Psoas muscle (tissue), 8 donors: ENCODE measurements at places on chromosomes 1 and 21. TPM values are rescaled to one million over a fixed set of nuclear protein-coding genes. Genes with fewer than 3 reads are reported as not detected.
A peak's percentile ranks its signal among the peaks of the same experiment; 100 is the strongest.

RAVER2 gene
- total RNA-seq, result 9.7 TPM

ARF1 gene
- total RNA-seq, result 217 TPM

BOLA1 gene
- 17.4 TPM for total RNA-seq

OR6K3 gene
- not detected for total RNA-seq

OR6N2 gene
- total RNA-seq, result not detected

PPM1J gene
- 7.2 TPM for total RNA-seq

GRCh38 chr1:47689894-47690293, 252.1 kb downstream of the FOXD2 start:
- H3K4me1 ChIP-seq, result no peaks in the 10 kb centered on the region
- H3K4me3 ChIP-seq, result no peak overlapping the region
- no peak for DNase-seq
- peaks cover 36% of the 10 kb centered on the region for H3K27me3 ChIP-seq
- no peak overlapping the region for H3K27ac ChIP-seq

GRCh38 chr1:21586846-21587601, 77.8 kb downstream of the ALPL start:
- no peak for DNase-seq
- H3K27ac ChIP-seq, result no peak overlapping the region
- no peaks in the 10 kb centered on the region for H3K36me3 ChIP-seq
- H3K4me3 ChIP-seq, result no peak overlapping the region
- no peaks in the 10 kb centered on the region for H3K4me1 ChIP-seq

- peaks cover 3% of the 10 kb centered on the region for H3K27me3 ChIP-seq
- H3K27ac ChIP-seq, result no peak overlapping the region
- no peak overlapping the region for H3K4me3 ChIP-seq
- no peaks in the 10 kb centered on the region for H3K4me1 ChIP-seq
Measured at GRCh38 chr1:230548357-230548756, 93.9 kb upstream of the COG2 start.

DNA sequence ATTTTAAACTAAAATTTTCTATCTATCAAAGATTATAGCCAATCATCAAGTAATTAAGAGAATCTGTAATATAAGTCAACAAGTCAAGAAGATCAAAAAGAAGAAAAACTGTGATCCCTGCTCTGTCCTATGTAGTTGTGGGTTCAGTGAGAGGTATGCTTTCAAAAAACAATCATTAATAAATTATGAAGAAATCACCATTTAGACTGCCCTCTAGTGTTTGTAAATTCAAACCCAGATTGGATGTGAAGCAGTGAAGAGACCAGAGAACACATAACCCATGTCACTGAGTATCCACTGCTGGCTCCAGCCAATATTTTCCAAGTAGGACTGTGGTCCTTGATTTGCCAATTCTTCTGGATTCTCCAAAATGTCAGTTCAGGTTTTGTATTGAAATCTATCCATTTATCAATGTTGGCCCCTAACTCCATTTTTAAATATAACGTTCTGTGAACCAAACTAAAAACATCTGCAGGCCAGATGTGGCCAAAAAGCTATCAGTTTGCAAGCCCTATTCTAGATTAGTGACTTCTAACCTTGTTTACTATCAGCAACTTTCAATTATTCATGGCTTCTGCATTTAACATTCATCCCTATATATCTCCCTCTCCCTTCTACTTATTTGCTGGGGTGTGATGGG, 467.5 kb upstream of the CXADR start:
- no peak overlapping the region for H3K4me3 ChIP-seq
- H3K36me3 ChIP-seq, result no peaks in the 10 kb centered on the region
- DNase-seq, result no peak

DNA sequence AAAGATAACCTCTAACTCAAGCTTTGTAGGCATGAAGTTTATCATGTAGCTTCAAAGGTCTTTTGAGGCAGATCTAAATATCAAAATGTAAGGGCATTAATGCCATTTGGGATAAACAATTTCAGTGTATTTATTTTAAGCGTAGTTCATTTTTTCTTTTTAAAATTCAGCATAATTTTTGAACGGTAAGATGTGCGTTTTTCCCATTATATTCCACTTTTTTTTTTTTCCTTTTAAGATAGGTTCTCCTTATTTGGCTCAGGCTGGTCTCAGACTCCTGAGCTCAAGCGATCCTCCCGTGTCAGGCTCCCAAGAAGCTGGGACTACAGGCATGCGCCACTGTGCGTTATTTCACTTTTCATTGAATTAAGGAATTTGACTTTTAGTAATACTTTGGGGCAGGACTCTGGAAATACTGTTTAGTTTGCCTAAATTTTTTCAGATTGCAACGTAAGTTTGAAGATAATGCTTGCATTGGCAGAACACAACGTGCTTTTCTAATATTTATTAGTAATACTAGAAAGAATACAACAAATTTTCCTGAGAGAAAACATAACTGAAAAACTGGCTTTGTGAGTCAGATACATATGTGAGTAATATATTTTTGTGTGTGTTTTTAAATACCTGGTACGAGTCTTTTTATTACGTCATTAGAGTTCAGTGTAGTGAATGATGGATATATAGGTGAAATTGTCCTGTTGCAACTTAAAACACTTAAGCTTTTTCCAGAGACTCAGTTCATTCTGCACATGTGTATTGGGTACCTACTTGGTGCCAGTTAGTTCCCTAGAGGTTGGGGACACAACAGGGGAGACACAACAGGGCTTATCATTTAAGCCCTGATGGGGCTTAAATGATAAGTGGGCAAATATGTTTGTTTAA, 2.2 kb downstream of the RALGPS2 start:
- no peaks in the 10 kb centered on the region for H3K4me1 ChIP-seq
- H3K27me3 ChIP-seq, result no peaks in the 10 kb centered on the region
- H3K36me3 ChIP-seq, result no peaks in the 10 kb centered on the region
- peak overlapping the region; percentile 86 for H3K4me3 ChIP-seq
- no peak overlapping the region for H3K27ac ChIP-seq
- DNase-seq, result no peak

GRCh38 chr1:145901312-145902021, 8.4 kb downstream of the ITGA10 start:
- no peaks in the 10 kb centered on the region for H3K4me1 ChIP-seq
- DNase-seq, result no peak

DNA sequence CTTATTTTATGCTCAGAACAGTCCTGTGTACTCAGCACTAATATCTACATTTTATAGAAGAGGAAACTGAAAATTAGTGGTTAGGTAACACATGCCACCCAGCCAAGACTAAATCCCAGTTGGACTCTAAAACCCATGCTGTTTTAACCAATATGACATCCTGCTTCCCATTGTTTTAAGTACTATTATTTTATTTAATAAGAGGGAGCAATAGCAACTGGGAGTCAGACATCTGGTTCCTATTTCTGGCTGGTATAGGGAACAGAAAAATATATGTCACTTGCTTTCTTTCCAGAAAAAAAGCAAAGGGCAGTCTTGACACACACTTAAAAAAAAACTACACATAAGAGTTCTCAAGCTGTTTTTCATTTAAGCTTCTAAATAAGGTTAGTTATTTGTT, 11.9 kb downstream of the KLHL12 start:
- no peak for DNase-seq
- no peak overlapping the region for H3K4me3 ChIP-seq
- H3K27ac ChIP-seq, result no peak overlapping the region
- no peaks in the 10 kb centered on the region for H3K27me3 ChIP-seq
- no peaks in the 10 kb centered on the region for H3K4me1 ChIP-seq

- H3K27ac ChIP-seq, result no peak overlapping the region
- H3K4me3 ChIP-seq, result no peak overlapping the region
- H3K27me3 ChIP-seq, result no peaks in the 10 kb centered on the region
Measured at GRCh38 chr1:18883636-18884418, 18.5 kb downstream of the ALDH4A1 start.

- H3K27me3 ChIP-seq, result no peaks in the 10 kb centered on the region
- no peaks in the 10 kb centered on the region for H3K4me1 ChIP-seq
- DNase-seq, result peak; percentile 86
- peak overlapping the region; percentile 97 for H3K27ac ChIP-seq
Measured at GRCh38 chr1:58815069-58815685, 31.3 kb upstream of the JUN start.

DNA sequence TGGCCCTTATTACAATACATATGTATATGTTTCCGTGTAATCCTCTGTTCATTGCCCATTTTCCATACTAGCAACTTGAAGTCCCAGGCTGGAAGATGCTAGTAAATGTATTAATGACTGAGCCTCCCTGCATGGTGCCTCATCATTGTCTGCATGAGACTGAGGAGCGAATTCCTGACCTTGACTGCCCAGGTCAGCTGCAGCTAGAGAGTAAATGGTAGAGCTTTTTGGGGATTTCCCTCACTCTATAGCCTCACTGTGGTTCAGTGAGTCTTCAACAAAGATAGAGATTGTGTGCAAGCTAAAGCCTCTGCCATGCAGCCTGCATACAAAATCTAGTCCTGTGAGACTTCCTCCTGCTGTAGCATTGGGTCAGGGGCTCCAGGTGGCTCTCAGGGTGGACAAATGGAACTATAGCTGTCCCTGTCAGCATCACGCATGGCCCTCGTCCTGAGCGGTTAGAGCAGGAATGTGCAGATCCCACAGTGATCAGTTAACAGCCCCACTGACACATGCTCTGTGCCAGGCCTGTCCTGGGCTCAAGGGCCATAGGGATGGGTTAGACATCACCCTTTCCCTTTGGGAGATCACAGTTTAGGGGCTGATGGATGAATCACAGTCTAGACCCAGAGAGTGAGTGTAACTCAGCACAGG, 741.7 kb downstream of the MATN1 start:
- peaks cover 3% of the 10 kb centered on the region for H3K27me3 ChIP-seq
- no peaks in the 10 kb centered on the region for H3K36me3 ChIP-seq
- no peak overlapping the region for H3K27ac ChIP-seq
- DNase-seq, result no peak
- no peak overlapping the region for H3K4me3 ChIP-seq
- no peaks in the 10 kb centered on the region for H3K4me1 ChIP-seq

GRCh38 chr1:97461782-97462181, 459.1 kb downstream of the DPYD start:
- no peaks in the 10 kb centered on the region for H3K27me3 ChIP-seq
- H3K27ac ChIP-seq, result no peak overlapping the region
- H3K36me3 ChIP-seq, result no peaks in the 10 kb centered on the region
- no peak for DNase-seq

DNA sequence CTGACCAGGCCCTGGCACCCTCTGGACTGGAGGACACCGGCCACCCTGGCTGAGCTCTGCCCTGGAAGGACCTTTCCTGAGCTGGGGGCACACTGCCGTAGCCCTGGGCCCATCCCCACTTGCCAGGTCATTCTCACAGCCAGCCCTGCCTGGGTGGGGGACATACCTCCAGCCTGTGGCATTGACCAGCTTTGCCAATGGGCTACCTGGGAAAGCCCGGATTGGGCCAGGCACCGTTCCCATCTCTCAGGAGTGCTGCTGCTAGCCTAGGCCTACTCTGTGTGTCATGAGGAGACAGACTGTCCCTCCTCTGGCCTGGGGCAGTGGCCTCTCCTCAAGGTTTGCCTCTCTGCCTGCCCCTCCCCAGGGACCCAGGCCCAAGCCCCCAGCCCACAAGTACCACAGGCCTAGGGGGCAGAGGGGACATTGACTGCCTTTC, 40.0 kb downstream of the COQ8A start:
- H3K27ac ChIP-seq, result peak overlapping the region; percentile 85
- peaks cover 80% of the 10 kb centered on the region for H3K4me1 ChIP-seq
- peaks cover 55% of the 10 kb centered on the region for H3K36me3 ChIP-seq
- no peak overlapping the region for H3K4me3 ChIP-seq

GRCh38 chr1:208787219-208787618, 543.0 kb upstream of the PLXNA2 start:
- no peaks in the 10 kb centered on the region for H3K27me3 ChIP-seq
- no peak overlapping the region for H3K27ac ChIP-seq
- no peak for DNase-seq
- no peak overlapping the region for H3K4me3 ChIP-seq
- H3K36me3 ChIP-seq, result no peaks in the 10 kb centered on the region

GRCh38 chr1:183411091-183411490, 7.1 kb downstream of the NMNAT2 start:
- H3K36me3 ChIP-seq, result no peaks in the 10 kb centered on the region
- no peak overlapping the region for H3K27ac ChIP-seq
- H3K4me1 ChIP-seq, result no peaks in the 10 kb centered on the region
- no peak for DNase-seq
- H3K4me3 ChIP-seq, result no peak overlapping the region

DNA sequence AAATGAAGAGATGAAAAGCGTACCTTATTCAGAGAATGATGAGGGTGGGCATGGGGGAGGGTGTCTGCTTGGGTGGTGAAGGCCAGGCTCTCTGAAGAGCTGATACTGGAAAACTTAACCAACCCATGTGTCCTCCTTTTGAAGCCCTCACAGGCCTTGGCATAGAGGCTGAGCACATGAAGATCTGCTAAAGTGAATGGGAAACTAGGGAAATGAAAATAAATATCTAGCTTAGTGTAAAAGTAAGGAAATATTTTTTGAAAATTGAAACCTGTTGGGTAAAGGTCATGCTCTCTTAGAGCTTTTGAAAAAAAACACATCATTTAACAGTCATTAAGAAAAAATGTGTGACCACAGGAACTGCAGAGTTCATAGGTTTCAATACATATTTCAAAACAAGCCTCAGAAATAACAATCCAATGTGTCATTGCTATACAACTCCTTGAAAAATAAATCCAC, 40.5 kb upstream of the RALGPS2 start:
- no peaks in the 10 kb centered on the region for H3K27me3 ChIP-seq
- H3K4me3 ChIP-seq, result no peak overlapping the region
- H3K4me1 ChIP-seq, result no peaks in the 10 kb centered on the region
- H3K36me3 ChIP-seq, result no peaks in the 10 kb centered on the region
- no peak overlapping the region for H3K27ac ChIP-seq
- DNase-seq, result no peak

- no peaks in the 10 kb centered on the region for H3K36me3 ChIP-seq
- peaks cover 4% of the 10 kb centered on the region for H3K27me3 ChIP-seq
- no peak overlapping the region for H3K4me3 ChIP-seq
Measured at GRCh38 chr1:53068314-53069099, 6.5 kb downstream of the PODN start.

DNA sequence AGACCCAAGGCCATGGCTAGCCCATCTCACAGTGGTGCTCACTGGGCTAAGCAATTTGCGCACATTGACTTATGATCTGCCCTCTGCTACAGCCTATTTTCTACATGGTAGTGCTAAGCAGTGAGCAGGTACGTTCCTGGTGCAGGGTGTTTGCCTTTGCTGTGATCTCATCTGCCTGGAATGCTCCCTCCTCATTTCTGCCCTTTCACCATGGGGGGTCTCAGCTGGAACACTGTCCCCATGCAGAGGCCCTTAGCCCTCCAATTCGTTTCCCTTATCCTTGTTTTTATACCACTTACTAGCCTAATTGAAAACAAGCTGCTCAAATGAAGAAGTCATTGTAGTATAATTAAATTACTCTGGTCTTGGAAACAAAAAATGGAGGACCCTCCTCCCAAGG, 2.0 kb upstream of the B3GALT5 start:
- no peak for DNase-seq
- H3K27me3 ChIP-seq, result peaks cover 4% of the 10 kb centered on the region
- H3K36me3 ChIP-seq, result no peaks in the 10 kb centered on the region

DNA sequence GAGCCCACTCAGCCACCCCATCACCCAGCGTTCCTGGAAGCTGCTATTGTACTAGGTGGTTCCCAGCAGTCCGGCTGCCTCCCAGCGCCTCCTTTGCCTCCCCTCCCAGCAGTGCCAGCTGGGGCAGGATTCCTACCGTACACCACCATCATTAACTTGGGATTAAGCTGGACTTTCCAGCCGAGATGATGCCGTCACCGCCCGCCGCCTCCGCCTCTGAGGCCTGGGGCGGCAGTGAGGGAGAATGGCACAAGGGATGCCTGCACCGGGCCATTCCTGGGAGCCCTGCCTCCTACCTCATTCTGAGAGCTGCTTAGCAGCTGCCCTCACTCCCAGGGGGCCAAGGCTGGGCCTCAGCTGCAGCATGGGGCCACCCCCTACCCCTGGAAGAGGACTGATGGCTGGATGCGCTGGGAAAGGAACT, 13.2 kb downstream of the CNTN2 start:
- no peaks in the 10 kb centered on the region for H3K36me3 ChIP-seq
- no peak overlapping the region for H3K4me3 ChIP-seq
- H3K4me1 ChIP-seq, result no peaks in the 10 kb centered on the region
- H3K27me3 ChIP-seq, result no peaks in the 10 kb centered on the region
- DNase-seq, result no peak
